ENCODE measurements at places on chromosomes 12 and 14.

DNA sequence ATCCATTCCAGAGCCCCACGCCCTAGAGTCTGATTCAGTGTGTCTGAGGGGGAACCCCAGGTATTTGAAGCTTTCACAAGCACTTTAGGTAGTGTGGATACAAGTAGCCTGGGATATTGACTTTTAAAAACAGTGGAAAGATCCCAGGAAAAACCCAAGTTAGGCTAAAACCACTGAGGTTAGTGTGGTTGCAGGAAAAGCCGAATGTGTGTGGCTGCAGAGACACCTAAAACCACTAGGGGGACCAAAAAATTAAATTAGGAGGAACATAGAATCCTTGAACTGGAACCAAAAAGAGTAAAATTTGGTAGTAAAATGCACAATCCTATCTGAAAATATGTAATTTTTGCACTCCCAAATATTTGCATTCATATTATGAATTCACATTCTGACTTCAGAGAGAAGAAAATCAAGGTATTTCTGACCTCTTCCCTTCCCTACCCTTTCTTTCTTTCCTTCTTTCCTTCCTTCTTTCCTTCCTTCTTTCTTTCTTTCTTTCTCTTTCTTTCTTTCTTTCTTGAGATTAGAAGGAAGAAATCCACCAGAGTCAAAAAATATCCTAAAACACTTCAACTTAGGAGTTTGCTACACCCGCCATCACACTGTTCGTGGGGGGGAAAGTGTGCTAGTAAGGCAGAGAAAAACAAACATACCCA is 37.8 kb downstream of the SLCO1A2 start:
- DNase-seq, result peak; percentile 29

DNA sequence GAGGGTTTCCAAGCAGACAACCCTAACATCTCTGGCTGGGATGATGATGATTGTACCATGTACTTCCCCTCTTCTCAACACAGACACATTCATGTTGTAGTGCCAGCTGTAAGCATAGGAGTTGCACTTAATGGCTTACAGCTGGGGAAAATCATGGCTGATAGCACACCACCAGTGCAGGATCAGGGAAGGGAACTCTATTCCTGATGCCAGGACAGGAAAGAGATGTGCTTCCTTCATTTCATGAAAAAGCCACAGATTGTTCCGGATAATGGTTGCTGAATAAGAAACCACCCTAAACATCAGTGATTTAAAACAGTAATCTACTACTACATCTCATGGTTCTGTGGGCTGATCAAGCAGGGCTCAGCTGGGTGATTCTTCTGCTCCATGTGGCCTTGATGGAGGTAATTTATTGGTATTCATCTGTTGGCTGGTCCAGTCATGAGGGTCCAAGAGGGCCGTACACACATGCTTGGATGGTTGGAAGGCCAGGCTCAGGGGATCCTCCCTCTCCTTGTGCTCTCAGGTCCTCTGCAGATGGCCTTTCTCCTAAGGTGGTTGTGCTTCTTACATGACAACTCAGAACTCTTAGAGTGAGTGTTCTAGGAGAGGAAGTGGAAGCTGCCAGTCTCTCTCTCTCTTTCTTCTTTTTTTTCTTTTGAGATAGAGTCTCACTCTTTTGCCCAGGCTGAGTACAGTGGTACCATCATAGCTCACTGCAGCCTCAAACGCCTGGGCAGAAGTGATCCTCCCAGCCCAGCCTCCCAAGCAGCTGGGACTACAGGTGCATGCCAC is 16.5 kb downstream of the TRAF3 start:
- DNase-seq, result no peak

DNA sequence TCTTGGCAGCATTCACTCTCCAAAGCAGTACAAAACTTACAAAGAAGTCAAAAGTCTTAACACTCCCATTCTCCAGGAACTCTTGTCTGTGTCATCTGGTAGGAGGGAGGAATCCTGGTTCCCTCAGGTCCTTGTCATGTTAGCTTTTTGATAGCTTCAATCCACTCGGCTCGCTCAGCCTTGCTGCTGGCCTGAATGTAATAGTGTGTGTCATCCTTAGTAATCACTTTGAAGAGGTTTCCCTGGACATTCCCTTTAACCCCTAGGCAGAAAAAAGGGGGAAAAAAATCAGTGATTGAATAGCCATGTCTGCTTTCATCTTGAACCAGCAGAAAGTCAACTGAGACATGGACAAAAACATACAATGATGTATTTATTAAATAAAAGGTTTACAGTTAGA is 24.8 kb downstream of the PLEK2 start:
- DNase-seq, result no peak

GRCh38 chr14:42001431-42001830 is 394.8 kb downstream of the LRFN5 start:
- peak; percentile 45 for DNase-seq

DNA sequence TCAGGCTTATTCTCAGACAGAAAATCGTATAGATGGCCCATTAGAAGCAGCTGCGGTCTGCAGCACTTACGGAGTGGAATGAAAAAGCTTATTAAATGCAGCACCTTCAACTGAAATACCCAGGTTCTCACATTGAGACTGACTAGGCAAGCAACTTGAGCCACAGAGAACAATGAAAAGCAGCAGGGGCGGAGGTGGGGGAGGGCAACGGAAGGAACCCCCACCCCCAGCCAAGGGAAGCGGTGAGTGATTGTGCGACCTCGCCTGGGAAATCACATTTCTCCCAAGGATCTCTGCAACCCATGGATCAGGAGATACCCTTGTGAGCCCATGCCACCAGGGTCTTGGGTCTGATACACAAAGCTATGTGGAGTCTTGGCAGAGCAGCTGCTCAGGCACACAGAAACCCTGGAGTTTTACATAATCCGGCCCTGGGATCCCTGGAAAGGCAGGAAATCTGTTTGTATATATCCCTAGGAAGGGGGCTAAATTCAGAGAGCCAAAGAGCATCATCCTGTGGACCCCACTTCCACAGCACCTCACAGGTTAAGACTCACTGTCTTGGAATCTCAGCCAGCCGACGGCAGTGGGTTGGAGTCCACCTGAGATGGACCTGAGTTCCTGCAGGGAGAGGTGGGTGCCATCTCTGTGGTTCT is 38.1 kb downstream of the PZP start:
- DNase-seq, result no peak
